Eye (tissue), 1 donor: ENCODE measurements at places on chromosomes 5 and 9.

DNA sequence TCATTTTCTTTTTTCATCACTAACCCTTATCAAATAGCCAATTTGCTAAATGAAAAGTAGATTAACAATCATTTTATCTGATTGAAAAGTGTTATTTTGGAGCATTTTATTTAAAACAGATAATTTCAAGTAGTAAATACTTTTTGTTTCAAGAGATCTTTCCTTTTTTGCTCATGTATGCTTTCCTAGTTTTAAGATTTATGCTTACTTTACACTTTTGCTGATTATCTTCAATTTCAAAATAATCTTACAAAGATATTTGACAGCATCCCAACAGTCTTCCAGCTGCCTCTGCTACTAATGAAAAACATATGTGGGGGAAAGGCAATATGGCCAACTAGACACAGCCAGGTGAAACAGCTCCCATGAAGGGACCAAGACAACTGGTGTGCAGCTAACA, 1027.3 kb upstream of the CDH9 start:
- no peak for DNase-seq

DNA sequence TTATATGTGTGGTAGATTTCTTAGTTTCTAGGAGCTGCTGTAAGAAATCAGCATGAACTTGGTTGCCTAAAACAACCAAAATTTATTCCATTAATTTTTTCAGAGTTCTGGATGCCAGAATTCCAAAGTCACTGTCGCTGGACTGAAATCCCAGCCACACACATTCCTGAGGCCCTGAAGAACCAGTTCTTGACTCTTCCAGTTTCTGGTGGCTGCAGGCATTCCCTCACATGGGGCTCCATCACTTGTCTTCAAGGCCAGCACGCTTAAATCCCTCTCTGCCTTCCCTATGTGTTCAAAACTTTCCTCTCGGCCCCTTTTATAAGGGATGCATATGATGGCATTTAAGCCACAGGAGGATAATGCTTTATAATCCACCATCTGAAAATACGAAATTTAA, 1237.5 kb upstream of the CDH9 start:
- DNase-seq: no peak

DNA sequence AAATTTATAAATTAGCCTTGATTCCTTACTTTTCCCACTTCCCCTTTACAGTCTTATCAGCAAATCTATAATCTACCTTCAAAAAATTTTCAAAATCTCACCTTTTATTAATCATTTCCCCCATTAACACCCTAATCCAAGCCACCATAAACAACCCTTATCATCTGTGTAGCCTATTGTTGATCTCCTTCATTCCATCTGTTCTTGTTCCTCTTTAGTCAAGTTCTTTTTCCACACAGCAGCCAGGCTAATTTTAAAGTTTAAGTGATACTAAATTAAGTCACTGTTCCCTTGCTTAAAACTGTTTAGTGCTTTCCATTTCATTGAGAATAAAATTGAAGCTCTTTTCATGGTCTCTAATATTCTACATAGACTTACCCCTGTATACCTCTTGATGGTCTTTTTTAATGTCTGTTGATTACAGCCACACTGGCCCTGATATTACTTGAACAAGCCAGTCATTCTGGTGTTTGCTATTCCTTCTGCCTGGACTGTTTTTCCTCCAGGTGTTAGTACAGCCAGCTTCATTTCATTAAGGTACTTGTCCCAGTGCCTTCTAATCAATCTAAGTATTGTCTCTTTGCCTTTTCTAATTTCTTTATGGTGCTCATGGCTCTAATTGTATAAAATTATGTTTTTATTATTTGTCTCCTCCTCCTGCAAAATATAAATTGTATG, 31.1 kb downstream of the GPR151 start:
- no peak for DNase-seq

DNA sequence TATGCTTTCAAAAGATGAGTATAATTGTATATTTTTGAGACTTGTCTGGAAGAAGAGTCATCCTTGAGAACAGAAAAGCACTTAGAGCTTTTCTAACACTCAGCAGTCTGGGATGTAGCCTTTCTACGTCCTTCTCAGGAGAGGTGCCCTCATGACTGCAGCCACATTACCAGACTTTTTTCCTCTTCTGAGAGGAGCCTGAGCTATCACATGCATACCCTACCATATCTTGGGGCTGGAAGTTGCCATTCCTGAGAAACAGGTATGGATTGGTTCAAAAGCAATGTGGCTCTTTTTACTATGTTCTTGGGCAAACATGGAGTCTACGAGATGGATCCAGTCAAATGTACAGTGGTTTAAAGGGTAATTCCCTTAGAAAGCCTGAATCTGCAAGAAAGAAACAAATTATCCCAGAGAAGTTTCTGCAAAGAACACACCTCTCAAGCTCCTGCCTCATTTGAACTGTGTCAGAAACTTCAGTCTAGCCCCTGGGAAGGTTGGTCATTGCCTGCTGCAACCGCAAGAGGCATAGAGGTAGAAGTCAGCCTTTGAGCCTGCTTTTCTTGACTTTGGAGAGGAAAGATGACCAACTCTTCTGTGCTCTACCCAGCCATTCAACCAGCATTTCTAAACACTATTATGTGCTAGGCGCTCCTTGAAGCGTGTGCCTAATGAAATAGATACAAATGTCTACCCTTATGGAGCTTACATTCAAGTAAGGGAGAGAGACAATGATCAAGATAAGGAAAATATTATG, 401.9 kb upstream of the ACTBL2 start:
- no peak for DNase-seq

DNA sequence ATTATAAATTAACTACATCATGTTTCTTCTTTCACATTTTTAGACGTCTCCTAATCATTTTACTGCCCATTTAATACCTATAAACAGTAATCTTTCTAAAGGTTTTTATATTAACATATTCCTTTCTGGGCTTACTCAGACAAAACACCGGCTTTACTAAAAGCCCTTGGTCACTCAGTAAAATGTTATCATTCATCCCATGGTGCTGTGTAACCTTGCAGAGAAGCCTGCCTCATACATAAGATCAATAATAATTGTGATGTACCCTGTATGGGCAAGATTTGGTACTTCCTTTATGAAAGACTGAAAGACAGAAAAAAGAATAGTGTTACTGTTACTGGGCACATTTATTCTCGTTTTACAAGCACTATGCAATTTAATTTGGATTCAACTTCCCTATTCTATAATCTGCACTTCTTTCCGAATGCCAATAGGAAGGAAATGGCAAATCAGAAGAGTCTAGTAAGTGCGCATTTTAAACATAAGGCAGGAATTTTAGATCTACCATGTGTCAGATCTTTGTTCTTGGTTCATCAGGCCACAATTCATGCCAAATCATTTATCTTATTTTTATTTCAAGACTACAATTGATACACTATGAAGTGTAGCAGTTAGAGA, 522.2 kb downstream of the CSNK1G3 start:
- DNase-seq: no peak

GRCh38 chr9:134061688-134062371, 6.0 kb downstream of the BRD3 start:
- peak; percentile 35 for DNase-seq

- no peak for DNase-seq
Measured at GRCh38 chr9:134483361-134484184, 157.3 kb downstream of the RXRA start.
